ENCODE measurements at places on chromosomes 13 and 19.

- no peak for DNase-seq
These were observed 216.8 kb downstream of the DIAPH3 start for GRCh38 chr13:59946944-59947343.

DNA sequence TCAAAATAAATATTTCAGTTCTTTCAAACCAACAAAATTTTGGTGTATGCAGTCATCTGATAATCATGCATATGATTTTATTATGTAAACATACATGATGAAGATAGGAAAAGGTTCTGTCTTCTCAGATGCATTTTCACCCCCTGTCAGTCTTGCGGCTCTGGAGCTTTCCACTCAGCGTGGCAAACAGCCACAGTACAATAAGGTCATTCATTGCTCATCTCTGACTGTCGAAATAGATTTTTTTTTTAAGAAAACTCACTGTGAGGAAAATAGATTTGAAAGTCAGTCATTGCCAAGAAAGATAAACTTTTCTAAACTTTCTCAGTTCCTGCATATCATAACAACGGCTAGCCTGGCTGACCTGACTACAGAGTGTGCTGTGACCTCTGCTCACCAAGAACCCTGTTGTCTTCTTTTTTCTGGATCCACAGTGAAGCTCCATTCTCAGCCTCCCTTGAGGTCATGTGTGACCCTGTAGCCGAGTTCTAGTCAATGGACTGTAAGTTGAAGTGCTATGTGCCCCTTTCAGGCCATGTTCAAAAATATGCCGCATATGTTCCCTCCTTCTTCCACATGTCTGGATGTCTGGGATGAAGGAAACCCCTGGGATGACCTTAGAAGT lies 519.6 kb downstream of the KLF5 start:
- no peak for DNase-seq

DNA sequence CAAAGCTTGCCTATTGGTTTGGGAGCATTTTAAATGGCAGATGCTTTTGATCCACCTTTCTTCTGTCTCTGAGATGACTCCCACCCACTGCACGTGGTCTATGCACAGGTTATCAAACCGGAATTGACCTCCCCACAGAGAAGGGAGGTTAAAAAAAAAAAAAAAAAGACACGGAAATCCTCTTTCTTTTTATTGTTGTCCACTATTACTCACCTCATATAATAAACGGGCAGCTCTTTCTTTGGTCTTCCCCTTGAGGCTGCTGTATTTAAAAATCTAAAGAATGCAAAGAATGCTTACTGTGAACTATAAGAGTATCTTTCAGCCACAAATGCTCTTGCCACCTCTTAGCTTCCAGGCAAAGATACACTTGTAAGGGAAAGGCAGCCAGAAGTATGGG lies 329.7 kb downstream of the NDFIP2 start:
- DNase-seq: no peak

DNA sequence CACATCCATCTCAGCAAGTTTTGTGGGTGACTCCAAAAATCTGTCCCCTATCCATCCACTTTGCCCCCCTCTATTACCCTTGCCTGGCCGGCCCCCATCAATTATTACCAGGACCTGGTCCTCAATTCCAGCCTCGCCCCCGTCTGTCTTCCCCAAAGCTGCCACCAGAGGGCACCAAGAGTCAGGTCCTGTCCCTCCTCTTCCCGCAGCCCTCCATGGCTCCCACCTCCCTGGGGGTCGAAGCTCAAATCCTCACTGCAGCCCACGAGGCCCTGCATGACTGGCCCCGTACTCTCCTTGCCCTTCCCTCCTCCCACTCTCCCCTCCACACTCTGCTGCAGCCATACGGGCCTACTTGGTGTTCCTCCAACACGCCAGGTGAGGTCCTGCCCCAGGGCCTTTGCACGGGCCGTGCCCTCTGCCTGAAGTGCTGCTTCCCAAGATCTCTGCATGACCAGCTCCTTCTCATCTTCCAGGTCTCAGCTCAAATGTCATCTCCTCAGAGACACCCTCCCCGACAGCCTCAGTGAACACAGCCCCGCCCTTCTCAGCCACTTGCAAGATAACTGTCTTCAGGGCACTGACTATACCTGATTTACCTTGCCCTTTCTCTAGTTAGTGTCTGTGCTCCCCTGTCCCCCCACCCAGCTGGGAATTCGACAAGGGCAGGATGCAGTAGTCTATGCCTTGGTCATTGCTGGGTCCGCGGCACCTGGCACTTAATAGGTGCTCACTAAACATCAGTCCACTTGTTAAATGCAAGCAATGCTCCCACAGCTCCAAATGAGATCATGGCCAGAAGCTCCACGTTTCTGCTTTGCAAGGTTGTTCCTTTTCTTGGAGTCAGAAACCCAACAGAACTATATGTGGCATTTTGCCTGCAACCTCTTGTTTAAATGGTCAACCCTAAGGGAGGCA lies 16.8 kb upstream of the SEMA6B start:
- peak; percentile 46 for DNase-seq

- DNase-seq: peak; percentile 91
These were observed 6.5 kb downstream of the MED29 start for GRCh38 chr19:39397360-39398296.

DNA sequence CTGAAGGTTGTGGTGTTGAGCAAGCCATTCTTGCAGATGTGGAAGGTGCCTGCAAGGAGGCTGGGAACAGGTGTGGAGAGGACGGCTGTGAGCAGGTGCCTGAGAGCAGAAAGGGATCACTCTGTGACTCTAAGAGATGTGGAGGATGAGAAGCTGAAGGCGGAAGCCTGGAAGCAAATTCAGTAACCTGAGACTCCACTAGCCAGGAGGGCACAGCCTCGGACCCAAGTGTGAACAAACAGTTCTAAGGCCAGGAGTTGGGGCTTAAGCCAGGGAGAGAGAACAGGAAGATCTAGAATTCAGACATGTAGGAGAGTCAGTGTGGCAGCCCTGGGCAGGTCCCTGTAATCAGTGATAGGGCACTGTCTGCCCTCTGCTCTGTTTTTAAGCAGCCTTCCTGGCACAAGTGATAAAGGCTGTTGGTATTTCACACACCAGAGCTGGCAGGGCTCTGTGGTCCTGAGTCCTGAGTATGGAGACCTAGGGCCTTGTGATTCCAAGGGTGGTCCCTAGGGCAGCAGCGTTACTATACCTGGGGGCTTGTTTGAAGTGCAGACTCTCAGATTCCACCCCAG lies 131.3 kb downstream of the SLC7A1 start:
- DNase-seq: no peak

DNA sequence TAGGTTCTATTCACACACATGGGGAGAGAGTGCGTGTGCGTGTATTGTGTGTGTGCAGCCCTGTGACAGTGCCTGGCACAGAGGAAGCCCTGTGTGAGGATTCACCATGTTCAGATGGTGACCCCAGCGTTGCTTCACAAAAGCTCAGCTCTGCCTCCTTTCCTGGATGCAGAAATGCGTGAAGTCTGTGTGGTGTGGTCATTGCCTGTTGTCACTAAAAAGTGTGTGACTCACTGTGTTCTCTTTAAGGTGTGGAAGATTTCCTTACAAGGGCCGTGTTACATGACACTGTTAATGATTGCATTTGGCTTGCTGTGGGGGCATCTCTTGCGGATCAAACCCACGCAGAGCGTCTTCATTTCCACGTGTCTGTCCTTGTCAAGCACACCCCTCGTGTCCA lies 19.5 kb upstream of the DCUN1D2 start:
- no peak for DNase-seq

- DNase-seq: no peak
These were observed 192.6 kb downstream of the MAB21L1 start for GRCh38 chr13:35283856-35284255.

- DNase-seq: no peak
These were observed 1439.0 kb upstream of the SPRY2 start for GRCh38 chr13:81779876-81780275.

DNA sequence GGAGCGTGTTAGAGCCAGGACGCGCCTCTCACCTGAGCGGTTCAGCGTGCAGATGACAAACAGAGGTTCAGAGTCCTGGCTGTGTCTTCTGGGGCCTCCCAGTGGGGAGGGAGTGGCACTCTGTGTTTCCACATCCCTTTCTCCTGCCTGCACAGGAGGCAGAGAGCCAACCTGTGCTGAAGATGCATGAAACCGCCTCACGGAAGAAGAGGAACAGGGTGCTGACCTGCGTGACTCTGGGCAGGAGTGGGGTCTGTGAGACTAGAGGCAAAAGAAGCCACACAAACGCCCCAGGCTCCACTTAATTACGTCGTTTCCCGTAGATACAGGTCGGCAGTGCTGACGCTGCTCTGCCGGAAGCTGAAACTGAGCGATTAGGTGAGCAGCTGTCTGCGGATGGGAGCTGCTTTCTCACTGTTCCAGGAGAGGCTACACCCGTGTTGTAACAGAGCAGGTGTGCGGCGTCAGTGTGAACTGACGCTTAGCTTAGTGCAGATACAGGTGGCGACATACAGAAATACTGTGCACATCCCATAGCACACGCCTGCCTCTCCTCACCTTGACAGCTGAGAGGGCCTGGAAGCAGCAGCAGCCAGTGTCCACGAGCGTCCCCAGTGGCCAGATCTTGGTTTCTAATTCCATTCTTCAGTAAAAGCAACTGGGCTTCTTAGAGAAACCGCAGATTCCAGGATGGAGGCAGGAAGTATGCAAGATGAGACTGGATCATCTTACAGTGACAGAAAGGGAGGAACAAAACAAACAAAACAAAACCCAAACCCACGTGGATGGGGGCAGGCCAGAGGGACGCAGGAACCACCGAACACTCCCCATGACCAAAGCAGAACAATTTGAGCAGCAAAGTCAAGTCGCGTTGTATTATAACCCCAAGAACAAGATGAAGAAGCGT lies 37.7 kb upstream of the MCF2L start:
- no peak for DNase-seq

DNA sequence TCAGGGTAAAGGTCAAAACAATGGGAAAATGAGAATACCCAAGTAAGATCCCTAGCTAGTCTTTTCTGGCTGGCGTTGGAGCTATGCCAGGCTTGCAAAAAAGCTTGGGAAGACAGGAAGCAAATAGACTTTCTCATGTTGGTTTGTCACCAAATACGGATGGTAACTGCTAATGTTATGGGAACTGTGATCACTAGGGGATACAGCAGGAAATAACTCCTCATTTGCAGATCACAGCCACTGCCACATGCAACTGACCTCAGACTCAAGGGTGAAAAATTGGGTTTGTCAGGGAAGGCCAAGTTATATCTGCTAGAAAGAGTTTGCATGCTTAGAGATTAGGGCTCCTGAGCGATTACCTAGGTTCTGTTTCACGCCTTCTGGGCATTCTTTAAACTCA lies 162.9 kb downstream of the NHLRC3 start:
- no peak for DNase-seq
